H1 (cell line): ENCODE measurements at places on chromosomes 16 and 17. TPM values are rescaled to one million over a fixed set of nuclear protein-coding genes. Genes with fewer than 3 reads are reported as not detected.

The MT1B gene
- polyA plus RNA-seq = not detected in 2 replicates

The PRM1 gene
- 0.54 TPM in 1 of 2 replicates, not detected in the other for polyA plus RNA-seq

The SPATA32 gene
- polyA plus RNA-seq = 0.11 and 0.24 TPM in 2 replicates

The SEPTIN12 gene
- polyA plus RNA-seq = 0.08 and 0.24 TPM in 2 replicates

The IL21R gene
- 0.70 and 0.75 TPM in 2 replicates for polyA plus RNA-seq

The KRT33A gene
- not detected in 2 replicates for polyA plus RNA-seq

The C1QTNF8 gene
- polyA plus RNA-seq = not detected in 2 replicates

The CLDN9 gene
- polyA plus RNA-seq = 0.89 and 2.2 TPM in 2 replicates

The HLF gene
- 0.36 and 0.39 TPM in 2 replicates for polyA plus RNA-seq

The ZNF469 gene
- 0.30 and 0.53 TPM in 2 replicates for polyA plus RNA-seq

The HBA2 gene
- 6.1 and 8.1 TPM in 2 replicates for polyA plus RNA-seq

The WIPI1 gene
- 15.5 and 16.6 TPM in 2 replicates for polyA plus RNA-seq

The KRTAP2-1 gene
- polyA plus RNA-seq = not detected in 2 replicates

The CLEC18B gene
- 0.11 and 0.24 TPM in 2 replicates for polyA plus RNA-seq
